Naive thymus-derived CD4-positive, alpha-beta T cell (primary cell): ENCODE measurements at places on chromosomes 13 and 19. TPM values are rescaled to one million over a fixed set of nuclear protein-coding genes. Genes with fewer than 3 reads are reported as not detected.

GRCh38 chr13:47546391-47547225 lies 454.5 kb downstream of the SUCLA2 start:
- DNase-seq = no peak

DNA sequence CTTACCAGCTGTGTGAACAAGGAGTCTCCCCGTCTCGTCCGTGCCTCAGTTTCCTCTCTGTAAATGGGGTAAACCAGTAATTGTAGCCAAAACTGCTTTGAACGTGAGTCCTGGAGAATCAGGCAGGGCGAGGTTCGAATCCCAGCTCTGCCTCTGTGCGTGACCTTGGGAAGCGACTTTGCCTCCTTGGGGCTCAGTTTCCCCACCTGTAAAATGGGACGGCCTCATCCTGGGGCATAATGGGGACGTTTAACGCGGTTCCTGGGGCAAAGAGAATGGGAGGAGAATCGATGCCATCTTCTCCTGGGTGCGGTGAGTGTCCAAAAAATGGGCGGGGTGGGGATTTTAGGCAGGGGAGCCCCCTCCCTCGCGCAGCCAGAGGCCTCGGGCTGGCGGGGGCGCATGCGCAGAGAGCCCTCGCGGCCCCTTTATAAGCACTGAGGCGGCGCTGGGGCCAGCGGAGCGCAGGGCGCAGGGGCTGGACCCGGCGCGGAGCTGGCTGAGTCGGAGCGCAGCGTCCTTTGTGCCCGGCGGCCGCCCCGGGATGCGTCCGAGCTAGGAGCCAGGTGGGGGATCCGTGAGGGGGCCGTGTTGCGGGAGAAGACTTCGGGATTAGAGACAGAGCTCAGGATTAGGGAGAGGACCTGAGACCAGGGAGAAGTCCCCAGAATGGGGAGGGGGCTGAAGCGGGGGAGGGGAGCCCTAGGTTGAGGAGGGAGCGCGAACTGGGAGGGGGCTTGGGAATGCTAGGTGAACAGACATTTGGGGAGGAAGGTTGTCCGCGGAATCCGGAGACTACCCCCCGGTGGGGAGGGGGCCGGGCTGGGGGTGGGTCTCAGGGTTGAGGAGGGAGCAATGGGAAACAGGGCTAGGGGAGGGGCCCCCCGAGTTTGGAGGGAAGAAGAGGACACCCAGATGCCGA lies at the start of gene NCAN:
Gene NCAN, plus strand, starts transcription at position 460 of the 922 bp plus-strand sequence. CDS start 4,996 bp downstream, outside the sequence.
- DNase-seq = no peak

- DNase-seq = no peak
Observed at GRCh38 chr13:28049880-28050875, 50.2 kb downstream of the FLT3 start.

GRCh38 chr13:76887076-76887563 lies 915 bp upstream of the KCTD12 start:
- no peak for DNase-seq

GRCh38 chr19:16033136-16033530 lies 43.2 kb upstream of the TPM4 start:
- DNase-seq = no peak

DNA sequence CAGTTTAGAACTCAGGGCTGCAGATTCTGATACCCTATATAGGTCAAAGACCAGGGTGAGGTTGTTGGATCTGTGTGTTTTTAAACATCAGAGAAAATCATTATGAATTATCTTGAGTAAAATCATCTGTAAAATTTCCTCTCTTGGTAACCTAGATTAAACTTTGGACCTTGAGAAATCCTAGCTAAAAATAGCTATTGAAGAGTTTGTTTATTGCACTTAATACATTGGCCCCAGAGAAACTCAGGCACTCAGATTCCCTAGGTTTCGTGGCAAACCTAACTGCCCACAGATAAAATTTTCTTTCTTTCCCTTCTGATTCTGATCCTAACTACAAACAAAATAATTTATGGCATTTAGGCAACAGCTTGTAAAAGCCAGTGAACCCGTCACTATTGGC lies 102.3 kb downstream of the GPC6 start:
- DNase-seq = no peak

- DNase-seq = no peak
Observed at GRCh38 chr13:92649140-92649813, 577.3 kb upstream of the GPC6 start.

DNA sequence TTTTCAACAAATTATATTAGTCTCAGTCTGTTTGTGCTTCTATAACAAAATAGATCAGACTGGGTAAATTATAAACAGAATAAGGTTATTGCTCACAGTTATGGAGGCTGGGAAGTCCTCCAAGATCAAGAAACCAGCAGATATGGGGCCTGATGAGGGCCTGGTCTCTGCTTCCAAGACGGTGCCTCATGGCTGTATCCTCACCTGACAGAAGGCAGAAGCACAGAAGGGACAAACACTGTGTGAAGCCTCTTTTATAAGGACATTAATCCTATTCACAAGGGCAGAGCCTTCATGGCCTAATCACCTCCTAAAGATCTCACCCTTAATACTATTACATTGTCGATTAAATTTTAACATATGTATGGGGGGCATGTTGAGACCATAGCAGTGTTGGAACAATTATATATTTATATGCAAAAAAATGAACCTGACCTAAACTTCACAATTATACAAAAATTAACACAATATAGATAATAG lies 12.7 kb downstream of the F10 start:
- DNase-seq = no peak

DNA sequence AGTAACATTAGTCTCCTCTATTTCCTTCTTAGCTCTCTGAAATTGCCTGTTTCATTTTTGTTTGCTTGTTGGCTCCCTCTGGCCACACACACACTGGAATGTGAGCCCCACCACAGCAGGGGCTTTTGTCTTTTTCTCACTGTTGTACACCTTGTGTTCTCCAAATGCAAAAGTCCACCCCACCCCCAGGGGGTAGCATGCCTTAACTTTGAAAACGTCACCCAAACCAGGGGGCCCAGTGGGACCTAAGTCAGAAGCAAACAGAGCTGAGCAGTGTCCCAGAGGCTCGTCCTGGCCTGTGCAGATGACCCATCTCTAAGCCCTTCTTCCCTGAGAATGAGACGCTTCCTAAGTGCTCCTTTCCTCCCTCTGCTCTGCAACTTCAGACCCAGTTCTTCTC lies 614.1 kb downstream of the UQCRFS1 start:
- no peak for DNase-seq

GRCh38 chr13:76968041-76968440 lies 19.7 kb downstream of the ACOD1 start:
- DNase-seq = no peak

- DNase-seq = no peak
Observed at GRCh38 chr13:101811284-101811839, 358.9 kb downstream of the ITGBL1 start.

DNA sequence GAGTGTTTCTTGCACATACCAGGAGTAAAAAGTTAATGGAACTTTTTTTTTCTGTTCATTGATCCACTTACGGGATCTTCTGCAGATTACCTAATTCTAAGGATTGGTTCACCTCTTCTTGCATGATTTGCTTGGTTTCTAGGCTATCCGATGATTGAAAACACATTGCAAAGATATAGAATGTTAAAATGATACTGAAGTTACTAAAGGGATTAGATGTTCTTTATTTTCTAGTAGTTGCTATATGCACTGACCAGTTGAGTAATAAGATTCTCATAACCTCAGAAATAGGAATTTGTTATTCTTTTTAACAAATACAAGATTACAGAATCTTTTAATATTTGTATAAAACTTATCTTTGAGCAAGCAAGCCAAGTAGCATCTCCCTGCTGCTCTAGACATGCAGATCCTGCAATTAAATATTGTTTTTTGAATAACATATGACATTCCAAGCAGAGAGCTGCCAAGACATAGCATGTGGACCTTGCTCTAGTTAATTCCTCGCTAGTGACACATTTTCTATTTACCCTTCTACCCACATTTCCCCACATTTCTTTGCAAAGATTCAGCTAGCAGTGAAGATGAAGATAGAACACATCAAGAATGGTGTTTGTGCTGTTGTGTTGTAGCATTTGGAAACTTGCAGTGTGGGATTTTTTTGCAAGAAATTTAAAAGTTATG lies 51.7 kb upstream of the RNF113B start:
- no peak for DNase-seq

DNA sequence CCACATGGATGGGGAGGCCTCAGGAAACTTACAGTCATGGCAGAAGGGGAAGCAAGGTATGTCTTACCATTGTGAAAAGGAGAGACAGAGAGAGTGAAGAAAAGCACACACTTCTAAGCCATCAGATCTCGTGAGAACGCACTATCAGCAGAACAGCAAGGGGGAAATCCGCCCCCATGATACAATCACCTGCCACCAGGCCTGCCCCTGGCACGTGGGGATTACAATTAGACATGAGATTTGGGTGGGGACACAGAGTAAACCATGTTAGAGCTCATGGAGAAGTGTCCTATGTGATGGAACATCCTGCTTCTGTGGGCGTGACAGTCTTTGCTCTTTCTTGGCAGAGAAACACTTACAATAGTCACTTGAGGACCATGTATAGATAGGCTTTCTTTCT lies 28.1 kb upstream of the ZNF331 start:
- DNase-seq = no peak

GRCh38 chr19:46340051-46340659 lies 6.7 kb upstream of the PPP5C start:
- no peak for DNase-seq

GRCh38 chr19:43534305-43534815 lies 1.4 kb downstream of the ZNF575 start:
- no peak for DNase-seq

- no peak for DNase-seq
Observed at GRCh38 chr13:106753251-106753650, 185.3 kb upstream of the ARGLU1 start.

- DNase-seq = no peak
Observed at GRCh38 chr13:106348075-106348840, 187.2 kb downstream of the EFNB2 start.

DNA sequence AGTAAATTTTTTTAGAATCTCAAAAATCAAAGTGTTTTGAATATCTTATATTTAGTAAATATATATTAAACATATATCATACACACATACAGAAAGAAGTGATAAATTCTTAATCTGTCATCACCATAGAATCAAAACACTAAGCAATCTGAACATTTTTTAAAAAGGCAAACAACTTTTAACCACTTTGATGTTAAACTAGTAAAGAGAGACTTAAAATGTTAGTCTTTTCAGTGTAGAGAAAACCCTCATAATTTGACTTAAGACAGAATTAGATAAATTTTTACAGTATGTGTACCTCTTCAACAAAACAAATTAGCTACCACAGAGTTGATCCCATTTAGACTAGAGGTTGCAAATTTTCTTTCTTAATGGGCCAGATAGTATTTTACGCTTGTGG lies 13.4 kb downstream of the SUPT20H start:
- no peak for DNase-seq

- no peak for DNase-seq
Observed at GRCh38 chr19:1327125-1327524, 41.5 kb downstream of the EFNA2 start.

The THSD1 gene
- total RNA-seq = 0.40 TPM

The ZNF586 gene
- total RNA-seq = 29.4 TPM

The FGF21 gene
- total RNA-seq = not detected

The KLF1 gene
- 0.23 and 0.41 TPM in 2 replicates for total RNA-seq

The STK24 gene
- total RNA-seq = 146 and 148 TPM in 2 replicates

The MAB21L1 gene
- not detected for total RNA-seq

The IGFL2 gene
- not detected for total RNA-seq
